NCI-H2029 treated with DMSO at 0.1 percent for 48 hours (cell line): ENCODE measurements at places on chromosomes 5 and 9.

DNA sequence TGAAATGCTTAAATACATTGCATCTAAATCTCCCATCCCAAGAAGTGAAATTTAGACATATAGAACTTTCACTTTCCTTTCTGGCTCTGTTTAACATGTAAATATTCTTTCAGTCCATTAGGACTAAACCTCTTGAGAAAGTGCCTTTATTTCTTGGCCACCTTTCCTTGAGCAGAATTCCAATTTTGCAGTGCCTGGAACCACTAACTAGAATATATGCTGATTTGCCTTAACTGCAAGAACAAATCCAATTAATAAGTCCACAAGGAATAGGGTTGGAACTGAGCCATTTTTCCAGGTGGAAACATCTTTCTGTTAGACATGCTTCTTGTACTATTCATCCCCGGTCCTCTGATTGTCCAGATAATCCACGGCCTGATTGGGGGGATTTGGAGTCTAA is 478.0 kb downstream of the ENC1 start:
- DNase-seq: no peak

GRCh38 chr9:21326526-21327139 is 8.6 kb downstream of the KLHL9 start:
- DNase-seq: peak; percentile 34

DNA sequence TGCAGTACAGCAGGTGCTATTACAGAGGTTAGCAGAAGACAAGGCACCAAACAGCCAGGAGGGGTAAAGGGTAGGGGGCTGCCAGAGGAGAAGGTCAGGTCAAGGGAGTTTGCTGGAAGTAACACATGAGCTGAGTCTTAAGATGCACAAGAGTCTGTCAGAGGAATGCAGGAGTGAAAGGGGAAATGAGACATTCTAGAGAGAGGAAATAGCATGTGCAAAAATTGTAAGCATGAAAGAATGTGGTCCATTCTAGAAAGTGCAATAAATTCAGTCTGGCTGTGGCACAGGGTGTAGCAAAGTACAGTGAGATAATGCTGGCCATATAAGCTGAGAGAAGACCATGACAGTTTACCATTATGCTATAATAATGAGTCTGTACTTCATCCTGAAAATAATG is 6.6 kb downstream of the GOLGA1 start:
- DNase-seq: no peak

DNA sequence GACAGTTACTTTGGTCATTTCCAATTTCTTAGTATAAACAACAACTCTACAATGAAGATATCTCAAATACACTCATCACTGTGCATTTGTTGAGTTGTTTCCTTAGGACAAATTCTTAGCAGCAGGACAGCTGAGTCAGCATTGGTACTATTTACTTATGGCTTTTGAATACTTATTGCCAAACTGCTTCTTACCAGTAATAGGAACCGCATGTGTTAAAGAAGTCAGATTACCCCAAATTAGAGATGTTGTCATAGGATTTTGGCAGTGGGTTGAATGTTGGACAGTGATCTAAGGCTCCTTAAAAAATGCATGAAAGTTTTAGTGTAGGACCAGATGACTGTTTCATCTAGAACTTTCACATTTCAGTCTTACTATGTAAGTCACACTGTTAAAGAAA is 280.1 kb upstream of the DMRT1 start:
- DNase-seq: no peak

- DNase-seq: no peak
These were observed 88.1 kb downstream of the S1PR3 start for GRCh38 chr9:89079391-89079790.

GRCh38 chr5:35765921-35766320 is 90.8 kb upstream of the IL7R start:
- no peak for DNase-seq

- DNase-seq: no peak
These were observed 89.9 kb upstream of the FSD1L start for GRCh38 chr9:105357937-105358336.

- DNase-seq: no peak
These were observed 786 bp upstream of the HRCT1 start for GRCh38 chr9:35905051-35905781.

GRCh38 chr5:142685418-142686209 is at the start of gene FGF1:
FGF1 (minus strand) TSS chr5:142686090; CDS start chr5:142614127, 71,963 bp downstream.
- no peak for DNase-seq

DNA sequence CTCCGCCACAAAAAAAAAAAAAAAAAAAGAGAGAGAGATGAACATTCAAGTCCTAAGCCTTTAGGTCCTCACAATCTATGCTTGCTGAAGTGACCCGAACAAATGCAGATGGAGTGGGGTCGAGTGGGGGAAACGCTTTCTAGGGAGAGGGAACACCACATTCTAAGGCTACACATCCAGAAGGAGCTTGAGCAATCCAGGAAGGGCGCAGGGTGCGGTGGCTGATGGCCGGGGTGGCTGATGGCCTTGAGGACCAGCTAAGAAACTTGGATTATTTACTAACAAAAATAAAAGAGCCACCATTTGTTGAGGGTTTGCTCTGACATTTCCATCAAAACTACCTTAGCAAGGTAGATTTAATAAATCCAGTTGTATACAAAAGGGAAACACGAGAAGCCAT is 764 bp upstream of the BNIP1 start:
- DNase-seq: no peak

DNA sequence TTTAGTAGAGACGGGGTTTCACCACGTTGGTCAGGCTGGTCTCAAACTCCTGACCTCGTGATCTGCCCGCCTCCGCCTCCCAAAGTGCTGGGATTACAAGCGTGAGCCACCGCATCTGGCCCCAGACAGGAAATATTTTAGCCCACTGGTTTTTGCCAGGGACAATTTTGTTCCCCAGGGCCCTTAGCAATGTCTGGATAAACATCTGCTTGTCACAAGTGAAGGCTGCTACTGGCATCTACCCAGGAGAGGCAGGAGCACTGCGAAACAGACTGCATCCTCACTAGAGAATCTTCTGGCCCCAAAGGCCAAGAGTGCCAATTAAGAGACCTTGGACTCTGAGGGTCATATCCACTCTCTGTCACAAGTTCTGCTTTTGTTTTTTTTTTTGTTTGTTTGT is 2.4 kb upstream of the TPRN start:
- no peak for DNase-seq

- DNase-seq: no peak
These were observed 16.1 kb downstream of the ACTBL2 start for GRCh38 chr5:57466544-57466943.

DNA sequence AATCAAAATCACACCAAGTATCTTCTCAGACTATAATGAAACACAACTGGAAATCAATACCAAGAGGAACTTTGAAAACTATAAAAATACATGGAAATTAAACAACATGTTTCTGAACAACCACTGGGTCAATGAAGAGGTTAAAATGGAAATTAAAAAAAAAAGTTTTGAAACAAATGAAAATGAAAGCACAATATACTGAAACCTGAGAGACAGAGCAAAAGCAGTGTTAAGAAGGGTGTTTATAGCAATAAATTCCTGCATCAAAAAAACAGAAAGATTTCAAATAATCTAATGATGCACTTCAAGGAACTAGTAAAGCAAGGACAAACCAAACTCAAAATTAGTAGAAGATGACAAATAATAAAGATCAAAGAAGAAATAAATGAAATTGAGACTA is 92.0 kb downstream of the TMEM232 start:
- DNase-seq: no peak

DNA sequence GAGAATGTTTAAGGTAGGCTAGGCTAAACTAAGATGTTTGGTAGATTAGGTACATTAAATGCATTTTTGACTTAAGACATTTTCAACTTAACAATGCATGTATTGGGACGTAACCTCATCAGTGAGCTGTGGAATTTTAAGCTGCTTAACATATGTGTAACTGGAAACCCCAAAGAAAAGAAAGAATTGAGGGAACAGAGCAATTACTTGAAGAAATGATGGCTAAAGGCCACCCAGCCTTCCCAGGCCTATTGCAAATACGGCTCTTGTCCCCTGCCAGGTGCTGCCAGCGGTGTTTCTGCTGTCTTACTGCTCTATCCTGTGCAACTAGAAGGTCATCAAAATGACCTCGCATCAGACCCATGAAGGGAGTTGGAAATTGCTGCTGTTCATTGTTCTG is 52.0 kb downstream of the RICTOR start:
- DNase-seq: no peak

GRCh38 chr5:159453209-159453608 is 122.9 kb upstream of the IL12B start:
- no peak for DNase-seq

DNA sequence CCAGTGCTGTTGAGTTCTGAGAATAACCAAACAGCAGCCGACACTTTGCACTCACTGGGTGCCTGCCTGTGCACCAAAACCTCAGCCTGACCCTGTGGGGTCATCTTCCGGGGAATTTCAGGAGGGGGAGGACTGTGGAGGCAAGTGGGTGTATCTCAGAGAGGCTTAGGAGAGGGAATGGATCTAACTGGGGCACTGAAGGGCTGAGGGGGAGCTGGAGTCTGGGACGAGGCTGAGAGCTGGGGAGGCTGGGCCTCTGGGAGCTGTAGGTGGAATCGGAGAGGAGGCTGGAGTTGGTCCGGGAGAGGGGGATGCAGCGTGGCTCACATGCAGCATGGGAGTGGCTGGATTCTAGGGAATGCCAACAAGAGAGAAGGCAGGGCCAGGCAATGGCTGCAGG is 14.9 kb upstream of the ASS1 start:
- no peak for DNase-seq

GRCh38 chr5:170300361-170301013 is 2.9 kb upstream of the LCP2 start:
- no peak for DNase-seq

- no peak for DNase-seq
These were observed 95.9 kb upstream of the SMARCA2 start for GRCh38 chr9:1919229-1919628.

GRCh38 chr9:78668148-78668832 is 371.4 kb downstream of the PSAT1 start:
- DNase-seq: no peak

DNA sequence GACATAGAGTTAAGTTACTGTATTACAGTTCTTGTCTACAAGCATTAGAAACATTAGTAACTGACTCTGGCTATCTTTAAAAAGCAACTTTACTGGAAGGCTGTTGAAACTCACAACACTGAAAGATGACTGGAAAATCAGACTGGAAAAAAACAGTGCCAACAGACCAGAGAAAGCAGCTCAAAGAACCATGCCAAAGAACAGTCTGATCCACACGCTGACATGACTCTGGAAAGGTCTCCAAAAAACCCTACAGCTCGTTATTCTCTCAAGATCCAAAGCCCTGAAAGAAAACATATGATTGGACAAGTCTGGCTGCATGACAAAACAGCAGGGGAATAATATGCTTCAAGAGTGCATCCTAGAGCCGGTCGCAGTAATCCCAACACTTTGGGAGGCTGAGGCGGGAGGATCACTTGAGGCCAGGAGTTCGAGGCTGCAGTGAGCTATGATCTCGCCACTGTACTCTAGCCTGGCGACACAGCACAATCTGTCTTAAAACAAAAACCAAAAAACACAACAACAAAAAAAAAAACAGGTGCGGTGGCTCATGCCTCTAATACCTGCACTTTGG is 5.6 kb downstream of the GOLPH3 start:
- no peak for DNase-seq

DNA sequence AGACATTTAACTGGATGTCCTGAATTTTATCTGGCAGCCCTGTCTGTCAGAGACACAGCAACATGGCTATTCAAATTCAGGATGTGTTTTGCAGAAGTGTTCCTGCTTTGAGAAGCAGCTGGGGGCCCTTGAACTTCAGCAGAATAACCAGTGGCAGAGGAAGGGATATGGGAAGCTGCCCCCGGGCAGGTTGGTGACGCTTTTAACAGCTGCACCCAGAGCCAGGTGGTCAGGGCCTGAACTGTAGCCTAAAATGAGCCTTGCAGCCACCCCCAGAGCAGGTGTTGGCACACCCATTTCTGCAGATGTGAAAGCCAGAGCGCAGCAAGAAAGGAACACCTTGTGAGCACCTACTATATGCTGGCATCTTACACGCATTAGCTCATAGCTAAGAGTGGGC is 128.7 kb upstream of the BOD1 start:
- DNase-seq: no peak

GRCh38 chr9:95852059-95853032 is 23.1 kb upstream of the ERCC6L2 start:
- DNase-seq: peak; percentile 92

DNA sequence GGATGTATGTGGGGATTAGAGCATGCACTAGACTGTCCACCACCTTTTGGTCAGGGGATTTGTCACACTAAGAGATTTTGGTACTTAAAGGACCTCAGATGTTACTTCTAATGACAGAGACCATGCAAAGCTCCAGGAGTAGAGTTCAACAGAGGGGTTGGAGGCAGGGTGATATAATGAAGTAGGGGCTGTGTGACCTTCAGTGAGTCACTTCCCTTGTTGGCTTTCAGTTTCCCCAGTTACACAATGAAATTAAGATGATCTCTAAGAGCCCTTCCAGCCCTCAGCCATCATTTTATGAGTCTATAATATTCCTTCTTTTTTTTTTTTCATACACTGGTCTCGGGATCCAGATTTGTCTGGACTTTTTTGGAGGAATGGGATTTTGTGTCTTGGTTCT is 26.8 kb downstream of the GLRA1 start:
- no peak for DNase-seq
